ENCODE measurements at places on chromosomes 3 and 15.

DNA sequence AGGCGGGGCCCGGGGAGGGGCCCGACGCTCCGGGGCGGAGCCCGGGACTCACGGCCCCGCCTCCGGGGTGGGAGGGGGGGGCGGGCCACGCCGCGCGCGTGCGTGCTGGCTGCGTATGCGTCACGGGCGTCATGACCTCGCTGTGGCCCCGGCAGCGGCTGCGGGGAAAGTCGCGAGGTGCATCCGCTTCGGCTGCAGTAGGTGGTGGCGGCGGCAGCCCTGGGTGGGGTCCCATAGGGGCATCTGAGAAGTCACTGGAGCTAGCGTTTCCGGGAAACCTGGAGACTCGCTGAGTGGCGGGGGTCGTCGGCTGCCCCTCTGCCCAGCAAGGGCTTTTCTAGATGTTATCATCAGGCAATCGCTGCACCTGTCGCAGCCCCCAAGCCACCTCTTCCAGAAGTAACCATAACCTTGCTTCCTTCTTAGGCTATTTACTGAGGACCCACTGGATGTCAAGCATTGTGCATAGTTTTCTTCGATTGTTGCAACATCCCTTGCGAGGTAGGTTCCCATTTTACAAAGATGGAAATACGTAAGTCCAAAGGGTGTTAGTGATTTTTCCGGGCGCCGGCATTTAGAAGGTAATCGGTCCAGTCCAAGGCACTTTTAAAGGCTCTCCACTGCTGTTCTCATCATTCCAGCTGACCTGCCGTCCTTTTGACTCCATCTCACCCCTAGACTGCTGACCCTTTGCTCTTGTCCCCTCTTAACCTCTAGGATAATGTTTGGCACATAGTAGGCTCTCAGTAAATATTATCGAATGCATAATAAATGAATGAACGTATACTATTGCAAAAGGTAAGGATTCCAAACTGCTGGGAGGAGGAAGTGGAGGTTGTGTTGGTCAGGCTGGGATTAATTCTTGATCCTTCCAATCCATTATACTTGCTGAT lies at the start of gene GDPGP1:
TSS of gene GDPGP1 (plus strand) at position 114 of the 893 bp plus-strand sequence. CDS start 6,700 bp downstream, outside the sequence.
- peak; percentile 25 for DNase-seq
- H3K27me3 ChIP-seq = no peaks in the 10 kb centered on the region
- peaks cover 6% of the 10 kb centered on the region for H3K4me1 ChIP-seq
- peaks cover 5% of the 10 kb centered on the region for H3K36me3 ChIP-seq
- peak within 1 kb of the TSS; percentile 57 for H3K27ac ChIP-seq
- H3K4me3 ChIP-seq = peak within 1 kb of the TSS; percentile 65

DNA sequence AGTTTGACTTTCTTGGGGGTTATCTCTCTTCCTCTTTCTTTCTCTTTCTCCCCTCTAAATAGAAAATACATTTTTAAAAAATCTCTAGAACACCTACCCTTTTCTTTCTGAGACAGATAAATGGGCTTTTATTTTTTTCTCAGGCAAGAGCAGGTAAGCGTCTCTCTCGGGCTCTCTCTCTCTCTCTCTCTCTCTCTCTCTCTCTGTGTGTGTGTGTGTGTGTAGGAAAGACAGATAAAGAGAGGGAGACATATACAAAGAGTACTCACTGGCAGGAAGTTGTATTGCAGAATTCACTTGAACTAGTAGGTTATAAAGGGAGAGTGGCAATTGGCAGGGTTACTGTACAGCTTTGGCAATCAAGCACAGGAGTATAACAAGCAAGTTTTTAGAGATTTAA lies 118.1 kb upstream of the LSAMP start:
- no peak for DNase-seq
- no peak overlapping the region for H3K27ac ChIP-seq
- no peaks in the 10 kb centered on the region for H3K4me1 ChIP-seq
- no peaks in the 10 kb centered on the region for H3K27me3 ChIP-seq
- H3K36me3 ChIP-seq = no peaks in the 10 kb centered on the region

- DNase-seq = peak; percentile 73
- H3K27ac ChIP-seq = no peak overlapping the region
- peaks cover 43% of the 10 kb centered on the region for H3K4me1 ChIP-seq
- no peaks in the 10 kb centered on the region for H3K36me3 ChIP-seq
- H3K27me3 ChIP-seq = no peaks in the 10 kb centered on the region
- H3K4me3 ChIP-seq = no peak overlapping the region
Measured at GRCh38 chr15:75198560-75199356, 2.9 kb upstream of the C15orf39 start.

- peaks cover 17% of the 10 kb centered on the region for H3K4me1 ChIP-seq
- no peak overlapping the region for H3K27ac ChIP-seq
- no peak overlapping the region for H3K4me3 ChIP-seq
- no peak for DNase-seq
Measured at GRCh38 chr3:172034786-172035685, 4.3 kb upstream of the FNDC3B start.

GRCh38 chr3:113828600-113828999 lies 10.0 kb upstream of the GRAMD1C start:
- no peak for DNase-seq
- no peaks in the 10 kb centered on the region for H3K4me1 ChIP-seq
- no peak overlapping the region for H3K4me3 ChIP-seq
- no peak overlapping the region for H3K27ac ChIP-seq

DNA sequence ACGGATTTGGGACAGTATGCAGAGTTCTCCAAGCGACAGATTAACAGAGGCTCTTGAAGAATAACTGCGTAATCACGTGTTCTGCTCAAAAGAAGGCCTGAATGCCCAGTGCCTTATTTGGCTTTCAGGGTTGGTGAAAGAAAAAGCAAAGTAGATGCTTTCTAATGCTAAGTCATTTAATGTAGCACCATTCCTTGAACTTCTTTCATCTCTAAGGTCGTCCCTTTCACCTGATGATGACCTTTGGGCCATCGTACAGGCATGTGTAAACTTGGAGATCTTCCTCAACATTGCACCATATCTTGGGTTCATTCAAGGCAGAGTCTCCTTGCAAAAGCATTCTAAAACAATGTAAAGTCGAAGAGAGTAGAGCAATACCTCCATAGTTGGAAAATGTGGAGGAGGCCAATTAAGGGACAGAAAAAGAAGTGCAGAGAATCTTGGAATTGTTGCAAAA lies 48.9 kb downstream of the TMEM44 start:
- H3K36me3 ChIP-seq = no peaks in the 10 kb centered on the region
- peak overlapping the region; percentile 76 for H3K4me3 ChIP-seq
- peaks cover 4% of the 10 kb centered on the region for H3K4me1 ChIP-seq
- peak overlapping the region; percentile 97 for H3K27ac ChIP-seq
- H3K27me3 ChIP-seq = no peaks in the 10 kb centered on the region

Measured in cardiac muscle cell (in vitro differentiated cells and primary cell).